ENCODE measurements at places on chromosomes 1 and 21.

- DNase-seq, result no peak
Observed at GRCh38 chr1:30187413-30188023, 535.9 kb downstream of the MATN1 start.

GRCh38 chr1:26384076-26384475, 11.5 kb upstream of the ZNF683 start:
- DNase-seq, result no peak

- DNase-seq, result no peak
Observed at GRCh38 chr1:84846387-84846786, 46.6 kb downstream of the LPAR3 start.

DNA sequence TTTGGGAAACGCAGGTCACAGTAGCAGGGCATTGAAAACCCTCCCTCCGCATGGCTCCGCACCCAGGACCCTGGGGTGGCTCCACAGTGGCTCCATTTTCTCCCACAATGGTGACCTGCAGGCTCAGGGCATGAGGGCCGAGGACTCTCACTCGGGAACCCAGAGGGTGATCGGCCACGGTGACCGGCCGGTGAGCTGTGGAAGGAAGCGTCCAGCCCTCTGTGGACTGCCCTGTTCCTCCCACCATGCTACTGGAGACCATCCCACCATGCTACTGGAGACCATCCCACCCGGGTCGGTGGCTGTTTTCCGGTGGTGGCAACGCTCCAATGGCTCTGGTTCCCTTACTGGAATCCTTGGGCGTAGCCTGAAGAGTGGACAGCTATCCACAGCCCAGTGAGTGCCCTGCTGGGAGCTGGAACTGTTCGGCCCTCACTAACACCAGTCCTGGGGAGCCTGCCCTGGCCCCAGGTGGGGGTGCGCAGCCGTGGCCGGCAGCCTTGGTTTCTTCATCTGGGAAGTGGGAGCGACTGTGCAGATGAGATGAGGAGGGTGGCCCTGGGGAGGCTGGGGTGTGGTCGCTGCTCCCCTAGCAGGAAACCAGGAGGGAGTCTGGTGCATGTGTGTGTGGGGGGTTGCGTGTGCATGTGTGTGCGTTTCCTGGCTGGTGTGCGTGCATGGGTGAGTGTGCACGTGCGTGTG, 59.6 kb downstream of the PRDM16 start:
- DNase-seq, result no peak

DNA sequence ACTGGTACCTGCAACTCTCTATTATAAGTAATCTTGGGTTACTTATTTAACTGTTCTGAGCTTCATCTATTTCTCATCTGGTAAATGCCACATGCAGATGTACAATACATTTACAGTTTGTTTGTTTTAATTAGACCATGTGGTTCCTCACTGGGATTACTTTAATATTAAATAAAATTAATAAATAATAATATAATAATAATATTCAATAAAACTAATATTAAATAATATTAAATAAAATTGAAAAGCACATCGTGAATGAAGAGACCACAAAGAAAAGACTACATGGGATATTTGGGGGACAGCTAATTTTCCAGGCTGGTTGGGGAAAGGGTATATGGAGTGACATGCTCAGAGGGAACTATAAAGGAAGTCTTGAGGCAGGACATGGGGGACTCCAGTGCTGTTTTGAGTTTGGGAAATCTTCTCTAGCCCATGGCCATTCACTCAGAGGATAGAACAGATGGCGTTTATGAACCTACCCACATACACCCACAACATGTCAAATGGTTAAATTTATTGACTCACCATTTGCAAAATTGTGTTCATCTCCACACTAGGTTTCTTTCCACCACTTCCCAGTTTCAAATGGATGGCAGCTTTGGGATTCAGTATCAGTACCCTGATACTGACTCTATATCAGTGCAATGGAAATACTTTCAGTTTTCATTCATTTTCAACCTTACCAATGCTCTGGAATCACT, 25.6 kb downstream of the DIRAS3 start:
- DNase-seq, result no peak

- DNase-seq, result no peak
Observed at GRCh38 chr1:59180735-59181134, 116.2 kb upstream of the FGGY start.

DNA sequence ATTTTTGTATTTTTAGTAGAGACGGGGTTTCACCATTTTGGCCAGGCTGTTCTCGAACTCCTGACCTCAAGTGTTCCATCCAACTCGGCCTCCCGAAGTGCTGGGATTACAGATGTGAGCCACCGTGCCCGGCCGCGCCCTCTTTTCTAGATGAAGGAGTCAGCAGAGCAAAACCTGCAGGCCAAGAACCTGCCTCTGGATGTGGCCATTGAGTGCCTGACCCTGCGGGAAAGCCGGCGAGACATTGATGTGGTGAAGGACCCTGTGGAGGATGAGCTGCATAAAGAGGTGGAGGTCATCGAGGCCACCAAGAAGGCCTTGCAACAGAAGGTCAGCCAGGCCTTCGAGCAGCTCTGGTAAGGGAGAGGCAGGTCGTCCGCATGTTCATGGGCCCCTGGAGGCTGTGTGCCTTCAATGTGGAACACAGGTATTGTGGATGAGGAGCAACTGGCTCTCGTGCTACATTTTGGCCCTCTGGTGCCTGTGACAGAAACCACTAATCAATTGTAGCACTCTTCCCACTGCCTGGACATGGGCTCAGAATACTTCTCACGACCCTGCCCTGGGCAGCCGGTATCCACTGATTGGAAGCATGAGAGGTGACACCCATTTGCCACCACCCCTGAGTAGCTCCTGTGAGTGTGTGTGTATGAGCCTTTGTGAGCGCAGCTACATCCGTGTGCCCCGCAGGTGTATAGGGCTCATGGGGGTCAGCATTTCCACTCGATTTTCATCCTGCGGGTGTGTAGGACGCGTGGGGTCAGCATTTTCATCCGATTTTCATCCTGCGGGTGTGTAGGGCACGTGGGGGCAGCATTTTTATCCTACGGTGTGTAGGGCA, 2.0 kb downstream of the TEKT2 start:
- no peak for DNase-seq

GRCh38 chr21:35478161-35479064, 429.3 kb upstream of the RUNX1 start:
- DNase-seq, result no peak

DNA sequence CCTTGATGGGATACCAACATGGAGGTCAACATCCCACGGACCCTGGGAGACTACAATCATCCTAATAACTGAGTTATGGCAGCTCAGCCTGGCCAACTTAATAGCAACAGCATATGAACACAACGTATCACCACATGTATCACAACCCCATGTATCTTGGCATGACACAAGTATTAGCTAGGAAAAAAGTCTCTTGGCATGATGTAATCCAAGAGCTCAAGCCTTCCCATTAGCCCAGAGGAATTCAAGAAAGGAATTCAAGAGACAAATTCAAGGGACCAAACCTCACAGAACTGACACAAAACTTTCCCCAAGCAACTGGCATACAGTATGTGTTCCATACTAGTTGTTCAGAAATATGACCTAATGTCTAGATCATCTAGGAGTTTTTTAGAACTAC, 100.9 kb upstream of the HMGB4 start:
- no peak for DNase-seq

DNA sequence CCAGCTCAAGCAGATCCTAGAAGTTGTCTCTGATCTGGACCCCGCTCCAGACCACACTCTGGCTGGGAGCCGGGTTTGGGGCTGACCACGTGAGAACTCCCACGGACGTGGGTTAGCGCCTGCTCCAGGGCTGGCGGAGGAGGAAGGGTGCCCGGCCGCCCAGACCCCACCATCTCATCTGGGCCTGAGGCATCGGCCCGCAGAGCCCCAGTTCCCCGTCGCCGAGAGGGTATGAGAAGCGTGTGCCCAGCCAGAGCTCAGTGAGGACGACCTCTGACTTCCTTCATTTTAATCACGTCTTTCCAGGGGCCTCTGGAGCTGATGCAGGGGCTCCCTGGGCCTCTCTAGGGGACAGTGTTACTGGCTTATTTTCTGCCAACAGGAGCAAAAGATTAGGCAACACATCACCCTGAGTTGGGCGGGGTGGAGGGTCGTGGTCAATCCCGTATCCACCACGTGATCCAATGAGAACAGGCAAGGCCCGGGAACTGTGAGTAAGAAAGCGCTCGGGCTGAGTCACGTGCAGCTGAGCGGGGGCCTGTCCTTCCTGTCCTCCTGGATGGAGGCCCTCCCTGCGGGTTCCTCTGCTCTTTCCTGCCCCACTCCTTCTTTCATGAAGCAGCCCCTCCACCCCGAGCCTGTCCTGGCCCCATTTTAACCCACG, 81.1 kb downstream of the SIK1 start:
- peak; percentile 44 for DNase-seq

DNA sequence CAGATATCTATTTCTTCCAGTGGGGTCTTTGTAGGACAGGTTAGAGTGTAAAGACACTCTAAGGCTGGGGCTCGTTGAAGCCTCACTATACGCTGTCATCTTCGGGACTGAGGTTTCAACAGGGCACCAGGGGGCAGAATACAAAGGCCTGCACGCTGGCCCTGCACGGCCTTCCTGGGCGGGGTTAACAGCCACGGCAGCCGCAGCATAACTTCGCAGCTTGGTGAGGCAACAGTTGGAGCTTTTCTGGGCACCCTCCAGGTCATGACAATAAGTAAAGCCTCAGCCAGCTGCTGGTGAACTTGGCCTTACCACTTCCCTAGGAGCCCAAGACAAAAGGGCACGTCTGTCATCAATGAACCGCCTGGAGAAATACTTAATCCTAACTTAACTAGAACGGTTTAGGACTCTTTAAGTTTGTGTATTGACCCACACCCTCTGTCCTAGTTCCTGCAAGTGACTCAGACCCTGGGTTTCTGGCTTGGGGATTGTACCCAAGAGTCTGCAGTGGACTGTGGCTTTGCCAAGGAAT, 2.3 kb upstream of the RUNX1 start:
- peak; percentile 87 for DNase-seq

DNA sequence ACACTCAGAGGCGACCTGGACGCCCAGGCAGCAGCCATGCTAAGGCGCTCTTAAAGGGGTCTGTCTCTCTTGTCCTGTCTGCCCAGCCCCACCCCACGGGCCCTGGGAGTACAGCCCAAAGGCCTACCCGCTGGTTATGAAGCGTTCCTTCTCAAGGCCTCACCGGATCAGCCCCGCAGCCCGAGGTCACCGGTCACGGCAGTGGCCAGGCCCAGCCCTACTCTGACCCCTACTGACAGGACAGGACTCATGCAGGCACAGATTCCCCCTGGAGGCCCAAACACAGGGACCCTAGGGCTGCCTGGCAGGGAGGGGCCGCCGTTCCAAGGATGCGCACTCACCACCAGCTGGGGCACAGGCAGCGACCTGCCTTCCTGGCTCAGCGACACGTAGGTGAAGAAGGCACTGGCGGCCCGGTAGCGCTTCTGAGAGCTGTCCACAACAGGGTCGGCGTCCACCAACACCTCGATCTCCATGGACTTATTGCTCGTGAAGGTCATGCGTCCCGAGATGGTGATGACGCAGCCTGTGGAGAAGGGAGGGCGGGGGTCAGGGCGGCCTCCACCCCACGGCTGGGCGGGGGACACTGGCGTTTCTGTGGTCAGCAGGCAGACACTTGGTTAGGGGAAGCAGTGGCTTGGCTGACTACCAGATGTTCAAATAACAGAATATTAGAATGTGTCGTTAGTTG, 20.0 kb upstream of the GPR153 start:
- DNase-seq, result no peak

DNA sequence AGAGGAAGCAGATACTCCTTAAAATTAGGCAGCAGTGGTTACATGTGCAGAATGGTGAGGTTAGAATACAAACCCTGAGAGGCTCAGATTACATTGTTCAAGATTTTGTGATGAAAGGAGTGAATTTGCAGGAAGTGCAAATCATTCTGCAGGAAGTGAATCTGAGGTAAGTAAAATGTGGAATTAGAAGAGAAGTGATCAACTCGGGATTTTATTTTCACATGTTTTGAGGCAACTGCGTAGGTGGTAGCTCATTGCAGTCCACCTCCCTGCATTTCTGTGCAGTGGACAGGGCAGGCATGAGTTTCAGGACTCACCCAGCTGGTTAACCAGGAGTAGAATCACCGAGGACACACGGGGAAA, 2.1 kb upstream of the PLA2G2C start:
- no peak for DNase-seq

GRCh38 chr21:34158866-34159835, 85.8 kb downstream of the MRPS6 start:
- DNase-seq, result no peak

DNA sequence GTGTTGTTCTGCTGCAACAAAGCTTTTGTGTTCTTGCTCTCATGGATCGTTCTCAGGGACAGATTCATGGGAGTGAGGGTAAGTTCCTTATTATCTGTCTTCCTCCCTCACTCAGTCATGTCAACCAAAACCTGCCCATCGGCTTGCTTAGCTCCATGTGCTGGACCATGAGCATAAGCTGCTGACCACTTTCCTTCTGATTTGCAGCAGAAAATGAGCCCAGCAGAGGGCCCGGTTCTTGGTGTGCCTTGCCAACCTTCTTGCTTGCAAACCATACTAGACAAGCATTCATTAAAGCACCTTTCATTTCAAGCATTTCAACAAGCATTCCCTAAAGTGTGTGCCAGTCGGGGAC, 64.0 kb upstream of the COA6 start:
- no peak for DNase-seq

DNA sequence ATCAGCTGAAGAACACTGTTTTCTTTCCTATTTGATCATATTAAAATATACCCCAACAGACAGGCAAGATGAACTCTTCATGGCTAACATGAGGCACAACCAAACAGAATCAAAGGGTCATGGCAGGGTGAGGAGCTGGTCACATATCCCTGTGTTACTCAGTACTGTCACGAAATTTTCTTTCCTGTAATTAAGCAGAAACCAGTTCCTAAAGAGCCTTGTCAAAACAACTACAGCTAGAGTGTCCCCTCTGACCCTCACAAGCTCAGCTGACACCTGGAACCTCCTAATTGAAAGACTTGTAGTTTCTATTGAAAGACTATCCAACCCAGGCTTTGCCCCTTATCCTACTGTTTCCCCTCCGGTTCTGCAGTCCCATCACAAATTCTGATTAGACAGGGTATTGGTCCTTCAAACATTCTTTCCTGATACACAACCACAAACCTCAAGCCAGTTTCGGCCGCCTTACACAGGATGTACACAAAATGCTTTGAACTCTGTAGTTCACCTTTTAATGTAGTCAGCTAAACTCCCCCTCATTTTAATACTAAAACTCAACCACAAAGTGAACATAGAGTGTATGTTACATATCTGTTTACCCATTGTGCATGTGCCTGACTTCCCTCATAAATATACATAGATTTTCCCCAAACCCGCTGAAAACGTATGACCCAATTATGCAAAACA, 651.9 kb downstream of the MRPL39 start:
- DNase-seq, result peak; percentile 3

- no peak for DNase-seq
Observed at GRCh38 chr1:50523548-50523947, 100.3 kb upstream of the DMRTA2 start.

- DNase-seq, result peak; percentile 39
Observed at GRCh38 chr1:46673749-46674182, 2.1 kb downstream of the TEX38 start.

DNA sequence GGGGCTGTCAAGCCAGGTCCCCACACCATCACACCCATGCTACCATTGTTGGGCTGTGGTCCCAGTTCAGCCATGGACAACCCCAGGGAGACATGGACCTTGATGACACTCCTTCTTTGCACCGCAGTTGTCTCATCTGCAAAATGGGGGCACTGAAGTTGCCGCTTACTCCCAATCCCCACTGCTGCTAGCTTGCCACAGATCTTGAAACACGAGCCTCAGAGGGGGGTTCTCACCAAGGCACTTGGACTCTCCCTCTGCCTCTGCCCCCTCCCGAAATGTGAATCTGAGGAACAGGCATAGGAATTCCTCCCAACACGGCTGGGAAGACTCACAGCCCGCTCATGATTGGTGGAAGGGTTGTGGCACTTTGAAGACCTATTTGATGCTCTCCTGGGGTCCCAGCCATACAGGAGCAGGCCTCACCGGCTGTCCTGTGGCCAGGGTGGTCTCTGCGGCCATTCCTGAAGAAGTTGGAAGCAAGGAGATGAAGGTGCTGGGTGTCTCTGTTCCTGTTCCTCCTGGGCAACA, 31.1 kb downstream of the RUNX3 start:
- no peak for DNase-seq
